ENCODE measurements at places on chromosomes 7 and 10. TPM values are rescaled to one million over a fixed set of nuclear protein-coding genes. Genes with fewer than 3 reads are reported as not detected.

- H3K27me3 ChIP-seq: peaks cover 5% of the 10 kb centered on the region
- no peak overlapping the region for H3K27ac ChIP-seq
- H3K4me1 ChIP-seq: no peaks in the 10 kb centered on the region
- H3K4me3 ChIP-seq: no peak overlapping the region
- DNase-seq: no peak
Observed at GRCh38 chr10:30645340-30645827, 15.8 kb upstream of the LYZL2 start.

DNA sequence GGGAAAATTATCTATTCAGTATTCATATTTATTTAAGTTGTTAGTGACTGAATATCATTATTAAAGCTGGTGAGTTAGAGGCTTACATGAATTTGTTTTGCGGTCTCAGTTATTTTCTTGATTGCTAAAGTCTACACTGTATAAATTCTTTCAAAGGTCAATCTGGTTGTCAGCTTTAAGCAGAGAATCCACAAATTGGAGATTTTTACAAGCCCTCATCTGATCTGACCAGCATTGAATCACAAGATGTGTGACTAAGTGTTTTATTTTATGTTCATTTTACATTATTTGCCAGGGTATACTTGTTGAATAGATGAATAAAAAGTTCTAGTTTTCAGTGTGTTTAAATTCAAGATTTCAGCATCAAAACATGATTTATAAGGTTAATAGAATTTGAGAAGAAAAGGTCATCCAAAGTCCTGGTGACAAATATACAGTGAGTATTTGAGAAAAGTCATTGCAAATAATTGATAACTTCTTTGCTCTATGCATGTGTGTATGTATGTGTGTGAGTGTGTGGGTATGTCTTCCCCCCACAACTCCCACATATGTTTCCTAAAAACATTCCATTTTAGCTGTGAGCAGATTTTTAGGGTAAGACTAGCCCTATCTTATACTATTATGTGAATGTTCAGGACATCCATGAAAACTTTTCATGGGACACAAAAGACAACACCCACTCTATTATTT lies 4.4 kb downstream of the SEMA3A start:
- no peaks in the 10 kb centered on the region for H3K27me3 ChIP-seq
- H3K27ac ChIP-seq: no peak overlapping the region
- no peaks in the 10 kb centered on the region for H3K4me1 ChIP-seq
- DNase-seq: no peak

GRCh38 chr7:134567368-134567767 lies 18.5 kb downstream of the AKR1B15 start:
- H3K4me1 ChIP-seq: no peaks in the 10 kb centered on the region
- H3K4me3 ChIP-seq: no peak overlapping the region
- DNase-seq: no peak
- no peak overlapping the region for H3K27ac ChIP-seq
- H3K36me3 ChIP-seq: no peaks in the 10 kb centered on the region
- no peaks in the 10 kb centered on the region for H3K27me3 ChIP-seq

DNA sequence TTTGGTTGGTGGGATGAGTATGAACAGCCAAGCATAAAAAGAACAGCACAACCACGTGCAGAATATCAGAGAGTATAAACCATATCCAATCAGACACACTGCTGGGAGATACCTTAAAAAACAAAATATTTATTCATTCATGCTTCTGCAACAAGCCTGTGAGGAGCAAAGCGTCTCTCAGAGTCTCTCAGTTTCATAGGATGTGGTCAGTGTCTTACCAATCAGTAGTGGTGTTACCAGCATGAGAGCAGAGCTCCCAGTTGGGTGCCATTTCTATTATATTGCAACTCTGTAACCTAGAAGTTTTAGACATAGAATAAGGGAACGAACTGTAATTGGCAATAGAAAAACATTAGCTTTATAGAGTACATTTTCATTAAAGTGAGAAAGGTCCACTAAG lies 445.9 kb upstream of the LRRN3 start:
- H3K27me3 ChIP-seq: no peaks in the 10 kb centered on the region
- DNase-seq: no peak
- H3K4me3 ChIP-seq: no peak overlapping the region
- H3K36me3 ChIP-seq: no peaks in the 10 kb centered on the region

VWDE gene
- total RNA-seq: 0.74 TPM

EN2 gene
- total RNA-seq: not detected

All from GM12878 (cell line).